ENCODE measurements at places on chromosomes 12 and 14.

DNA sequence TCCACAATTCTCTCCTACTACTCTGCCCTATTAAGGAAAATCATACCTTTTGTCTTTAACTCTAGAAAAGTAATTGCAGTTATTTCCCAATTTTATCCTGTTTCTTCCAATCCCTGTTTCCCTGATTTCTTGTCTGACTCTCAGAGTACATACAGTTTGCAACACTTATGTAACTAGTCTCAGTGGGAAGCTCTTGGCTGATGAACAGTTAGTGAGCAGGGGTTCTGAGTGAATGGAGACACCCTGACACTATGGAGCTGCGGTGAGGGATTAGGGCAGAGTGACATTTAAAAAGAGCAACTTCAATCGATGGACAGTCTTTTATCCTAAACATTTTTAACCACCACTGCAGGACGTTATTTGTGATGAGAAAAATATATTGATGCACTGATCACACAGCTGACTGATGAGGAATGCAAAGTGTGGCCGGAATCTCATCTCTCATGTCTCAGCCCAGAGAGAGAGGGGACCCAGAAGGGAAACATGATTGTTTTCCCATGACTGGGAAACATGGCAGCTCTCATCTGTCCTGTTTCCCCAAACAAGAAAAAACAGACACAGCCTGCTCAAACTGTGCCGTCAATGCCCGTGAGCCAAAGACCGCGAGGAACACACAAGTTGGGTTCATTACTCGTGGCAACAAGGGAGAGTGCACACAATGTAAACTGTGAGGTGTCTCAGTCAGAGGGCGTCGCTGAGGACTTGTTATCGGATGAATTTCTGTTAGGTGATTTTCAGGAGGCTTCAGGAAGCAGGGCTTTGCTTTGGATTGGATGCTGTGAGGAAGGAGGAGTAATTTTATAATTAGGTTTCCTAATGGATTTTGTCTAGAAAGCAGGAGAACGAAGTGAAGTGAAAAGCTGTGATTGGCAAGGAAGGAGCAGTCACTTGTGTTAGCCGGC, 5.2 kb upstream of the SLC6A13 start:
- no peak for DNase-seq

GRCh38 chr14:35247777-35248475, 44.3 kb upstream of the PSMA6 start:
- DNase-seq, result no peak

DNA sequence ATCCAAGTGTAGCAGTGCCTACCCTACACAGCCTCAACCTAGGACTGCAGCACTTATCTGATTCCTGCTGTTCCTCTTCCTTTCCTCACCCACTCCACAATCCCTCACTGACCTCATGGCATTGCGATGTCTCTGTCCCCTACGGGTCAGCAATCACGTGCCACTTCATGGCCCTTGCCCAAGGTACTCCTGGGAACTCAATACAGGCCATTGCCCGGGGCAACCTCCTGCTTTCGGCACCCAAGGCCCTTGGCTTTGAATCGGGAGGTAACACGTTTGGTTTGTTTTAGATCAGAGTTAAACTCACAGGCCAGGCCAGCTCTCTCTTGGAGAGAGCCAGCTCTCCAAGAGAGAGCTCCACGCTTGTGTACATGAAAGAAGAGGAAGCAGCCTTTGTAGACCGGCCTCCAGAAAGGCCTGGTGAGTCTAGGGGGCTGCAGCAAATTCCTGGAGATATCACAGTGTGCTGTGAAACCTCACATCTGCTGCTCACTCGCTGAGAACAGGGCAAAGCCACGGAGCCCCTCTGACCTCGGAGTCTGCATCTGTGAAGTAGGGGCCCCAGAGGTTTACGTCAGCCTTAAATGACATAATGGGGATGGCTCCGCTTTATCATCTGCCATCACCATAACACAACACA, 12.2 kb downstream of the CLMN start:
- DNase-seq, result no peak

DNA sequence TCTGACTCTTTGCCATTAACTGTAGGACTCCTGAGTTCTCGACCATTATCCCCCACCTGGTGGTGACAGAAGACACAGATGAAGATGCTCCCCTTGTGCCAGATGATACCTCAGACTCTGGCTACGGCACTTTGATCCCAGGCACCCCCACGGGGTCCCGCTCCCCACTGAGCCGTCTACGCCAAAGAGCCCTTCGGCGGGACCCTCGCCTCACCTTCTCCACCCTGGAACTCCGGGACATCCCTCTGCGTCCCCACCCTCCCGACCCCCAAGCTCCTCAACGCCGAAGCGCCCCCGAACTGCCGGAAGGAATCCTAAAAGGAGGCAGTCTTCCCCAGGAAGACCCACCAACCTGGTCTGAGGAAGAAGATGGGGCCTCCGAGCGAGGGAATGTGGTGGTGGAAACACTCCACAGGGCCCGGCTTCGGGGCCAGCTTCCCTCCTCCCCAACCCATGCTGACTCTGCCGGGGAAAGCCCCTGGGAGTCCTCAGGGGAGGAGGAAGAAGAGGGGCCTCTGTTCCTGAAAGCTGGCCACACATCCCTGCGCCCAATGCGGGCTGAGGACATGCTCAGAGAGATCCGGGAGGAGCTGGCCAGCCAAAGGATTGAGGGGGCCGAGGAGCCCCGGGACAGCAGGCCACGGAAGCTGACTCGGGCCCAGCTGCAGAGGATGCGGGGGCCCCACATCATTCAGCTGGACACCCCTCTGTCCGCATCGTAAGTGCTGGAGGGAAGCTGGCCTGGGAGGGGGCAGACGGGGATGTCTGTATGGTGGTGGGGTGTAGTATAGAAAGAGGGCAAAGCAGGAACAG, 14.4 kb downstream of the TNFRSF1A start:
- DNase-seq, result no peak

DNA sequence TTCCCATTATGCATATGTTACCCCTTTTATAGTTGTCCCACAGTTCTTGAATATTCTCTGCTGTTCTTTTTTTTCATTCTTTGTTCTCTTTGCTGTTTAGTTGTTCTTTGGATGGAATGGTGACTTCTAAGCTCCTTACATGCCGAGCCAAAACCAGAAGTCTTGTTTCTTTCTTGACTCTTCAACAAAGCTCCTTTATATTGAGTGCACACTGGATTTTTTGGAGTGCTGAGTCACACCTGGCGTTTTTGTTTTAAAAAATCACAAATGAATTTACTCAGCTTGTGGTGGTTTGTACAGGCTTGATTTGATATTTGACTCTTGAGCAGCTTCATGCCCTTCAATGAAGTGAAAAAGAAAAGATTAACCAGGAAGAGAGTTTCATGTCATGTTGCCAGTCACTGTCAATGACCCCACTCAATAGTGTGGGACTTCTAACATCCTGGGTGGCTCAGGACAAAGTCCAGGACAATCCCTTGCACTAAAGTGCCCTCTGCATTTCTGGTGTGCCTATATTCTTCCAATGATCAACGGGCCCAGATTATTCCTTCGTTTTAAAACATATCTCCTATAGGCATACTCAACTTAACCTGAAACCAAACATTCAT, 112.4 kb upstream of the SLC38A4 start:
- DNase-seq, result no peak

- peak; percentile 44 for DNase-seq
These were observed 23.5 kb downstream of the FGF23 start for GRCh38 chr12:4356041-4356327.

- no peak for DNase-seq
These were observed 27.8 kb upstream of the KCNA5 start for GRCh38 chr12:5015711-5016492.

DNA sequence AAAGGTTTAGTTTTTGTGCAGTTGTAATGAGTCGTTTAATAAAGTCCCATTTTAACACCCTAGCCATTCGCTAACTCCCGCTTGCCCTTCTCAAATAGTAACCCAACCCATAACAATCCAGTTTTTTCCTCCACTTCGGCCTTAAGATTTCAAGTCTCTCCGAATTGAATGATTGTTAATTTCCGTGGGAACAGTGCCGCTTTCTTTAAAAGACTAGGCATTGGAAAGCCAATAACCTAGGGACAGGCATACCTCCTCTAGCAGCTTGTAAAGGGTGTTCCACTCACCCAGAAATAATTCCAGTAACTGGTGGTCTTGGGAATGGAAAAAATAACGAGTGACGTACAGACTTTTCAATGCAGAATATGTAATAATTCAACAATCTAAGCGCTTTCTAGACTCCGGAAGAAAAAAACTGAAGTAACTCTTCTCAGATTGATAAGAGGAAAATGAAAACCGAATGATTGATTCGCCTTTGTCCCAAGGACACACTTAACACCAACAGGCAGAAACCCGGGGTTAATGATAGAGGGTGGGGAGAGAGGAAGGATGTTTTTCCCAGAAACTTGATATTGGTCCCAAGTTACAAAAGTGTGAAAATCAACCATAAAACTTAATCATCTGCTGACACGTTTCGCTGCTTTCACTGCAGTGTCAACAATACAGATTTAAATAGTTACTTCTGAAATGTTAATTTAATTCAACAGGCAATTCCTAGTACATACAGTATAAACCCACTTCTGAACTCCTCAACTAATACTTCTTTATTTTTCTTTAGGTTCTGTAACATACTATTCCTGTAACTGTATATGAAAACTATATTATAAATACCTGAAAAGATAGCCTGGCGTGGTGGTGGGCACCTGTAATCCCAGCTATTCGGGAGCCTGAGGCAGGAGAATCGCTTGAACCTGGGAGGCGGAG, 1.0 kb upstream of the SINHCAF start:
- no peak for DNase-seq

GRCh38 chr14:42944284-42944683, 1337.6 kb downstream of the LRFN5 start:
- no peak for DNase-seq

Data from progenitor cell of endocrine pancreas (in vitro differentiated cells).